Camera-type eye (tissue), 1 donor: ENCODE measurements at places on chromosomes 7 and 10. TPM values are rescaled to one million over a fixed set of nuclear protein-coding genes. Genes with fewer than 3 reads are reported as not detected.

KNDC1 gene
- total RNA-seq = 8.6 TPM

PTN gene
- total RNA-seq = 162 TPM

GHRHR gene
- total RNA-seq = not detected

KEL gene
- total RNA-seq = 5.1 TPM

GPER1 gene
- 4.1 TPM for total RNA-seq

PIP gene
- total RNA-seq = not detected

GIMAP4 gene
- 22.5 TPM for total RNA-seq

TBXAS1 gene
- 5.9 TPM for total RNA-seq

PKD2L1 gene
- 0.16 TPM for total RNA-seq

SYCE1 gene
- not detected for total RNA-seq

BLNK gene
- total RNA-seq = 3.8 TPM

FLNC gene
- total RNA-seq = 92.8 TPM

DYNC1I1 gene
- 31.7 TPM for total RNA-seq

TCTN3 gene
- total RNA-seq = 31.3 TPM

NPC1L1 gene
- not detected for total RNA-seq

MMP21 gene
- 1.2 TPM for total RNA-seq

NAT16 gene
- 0.82 TPM for total RNA-seq

NCF1 gene
- 1.6 TPM for total RNA-seq
